Urothelium cell line (cell line): ENCODE measurements at places on chromosomes 6 and 20.
A peak's percentile ranks its signal among the peaks of the same experiment; 100 is the strongest.

GRCh38 chr6:108127056-108127455 is 38.8 kb upstream of the NR2E1 start:
- DNase-seq = no peak

GRCh38 chr6:154706389-154706788 is 26.8 kb upstream of the SCAF8 start:
- DNase-seq = no peak

- DNase-seq = no peak
Measured at GRCh38 chr20:13202565-13202964, 18.5 kb upstream of the ISM1 start.

DNA sequence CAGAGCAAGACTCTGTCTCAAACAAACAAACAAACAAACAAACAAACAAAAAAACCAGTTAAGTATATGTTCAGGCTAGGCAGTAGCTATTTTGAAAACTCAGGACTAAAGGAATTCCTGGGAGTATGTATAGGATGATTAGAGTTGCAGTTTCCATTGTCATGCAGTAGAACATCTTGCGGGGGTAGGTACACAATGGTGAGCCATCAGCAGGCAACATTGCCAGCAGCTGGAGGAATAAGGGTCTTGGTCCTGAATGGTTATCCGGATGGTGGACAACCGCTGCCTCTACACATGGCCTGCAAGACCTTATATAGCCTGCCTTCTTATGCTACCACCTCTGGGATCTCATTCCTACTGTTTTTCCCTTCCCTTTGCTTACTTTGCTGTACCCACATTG is 297.5 kb downstream of the SOX4 start:
- no peak for DNase-seq

DNA sequence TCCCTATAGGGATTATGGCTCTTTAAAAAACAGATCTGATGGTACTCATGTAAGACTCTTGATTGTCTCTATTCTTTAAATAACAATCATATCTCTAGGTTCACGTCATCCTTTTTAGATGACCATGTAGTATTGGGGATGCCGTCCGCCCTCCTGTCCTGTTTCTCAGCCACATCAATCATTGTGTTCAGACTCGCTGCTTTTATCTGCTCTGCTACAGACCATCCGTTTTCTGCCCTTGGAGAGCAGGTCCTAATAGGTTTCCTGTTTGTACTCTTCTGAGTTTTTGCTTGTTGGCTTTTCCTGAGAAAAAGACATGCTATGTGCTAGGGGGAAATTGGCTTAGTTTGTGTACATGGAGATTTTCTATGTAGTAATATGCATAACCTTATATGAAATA is 76.8 kb downstream of the SASH1 start:
- DNase-seq = no peak

DNA sequence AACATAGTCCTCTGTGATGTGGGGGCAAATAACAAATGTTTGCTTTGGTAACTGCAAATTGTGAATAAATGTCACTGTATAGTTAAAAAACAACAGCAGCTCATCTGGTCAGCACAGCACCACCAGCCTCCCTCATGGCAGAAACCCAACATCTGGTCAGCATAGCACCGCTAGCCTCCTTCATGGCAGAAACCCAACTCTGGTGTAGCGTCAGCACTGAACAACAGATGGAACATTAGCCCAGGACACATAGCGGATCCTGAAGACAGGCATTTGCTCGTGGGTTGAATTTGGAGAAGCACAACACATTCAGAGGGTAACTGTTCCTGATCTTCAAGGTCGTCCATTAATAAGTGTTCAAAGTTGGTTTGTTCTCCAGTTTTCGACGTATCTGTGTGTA is 265.9 kb downstream of the DLL1 start:
- DNase-seq = no peak

DNA sequence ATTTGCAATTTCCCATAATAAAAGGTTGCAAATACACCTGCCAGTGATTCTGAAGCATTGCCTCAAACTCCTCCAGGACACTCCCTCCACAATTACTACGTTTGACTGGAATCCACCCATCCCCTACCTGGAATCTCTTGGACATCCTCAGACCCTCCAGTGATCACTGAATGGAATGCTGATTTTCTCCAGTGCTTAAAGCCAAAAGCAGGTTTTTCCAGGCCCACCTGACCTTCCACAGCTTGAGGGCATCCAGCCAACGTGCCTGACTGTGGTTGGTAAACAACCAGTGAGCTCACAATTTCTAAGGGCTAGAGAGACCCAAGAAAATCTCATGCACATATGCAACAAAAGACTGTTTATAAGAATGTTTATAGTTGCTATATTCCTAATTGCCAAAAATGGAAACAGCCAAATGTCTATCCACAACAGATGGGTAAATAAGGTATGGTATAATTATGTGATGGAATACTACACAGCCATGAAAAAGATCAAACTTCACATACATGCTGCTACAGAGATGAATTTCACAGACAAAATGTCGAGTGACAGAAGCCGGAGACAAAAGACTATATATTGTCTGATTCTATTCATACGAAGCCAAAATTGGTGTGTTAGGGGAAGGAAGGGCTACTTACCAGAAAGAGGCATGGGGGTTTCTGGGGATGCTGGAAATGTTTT is 147.1 kb upstream of the RREB1 start:
- no peak for DNase-seq

DNA sequence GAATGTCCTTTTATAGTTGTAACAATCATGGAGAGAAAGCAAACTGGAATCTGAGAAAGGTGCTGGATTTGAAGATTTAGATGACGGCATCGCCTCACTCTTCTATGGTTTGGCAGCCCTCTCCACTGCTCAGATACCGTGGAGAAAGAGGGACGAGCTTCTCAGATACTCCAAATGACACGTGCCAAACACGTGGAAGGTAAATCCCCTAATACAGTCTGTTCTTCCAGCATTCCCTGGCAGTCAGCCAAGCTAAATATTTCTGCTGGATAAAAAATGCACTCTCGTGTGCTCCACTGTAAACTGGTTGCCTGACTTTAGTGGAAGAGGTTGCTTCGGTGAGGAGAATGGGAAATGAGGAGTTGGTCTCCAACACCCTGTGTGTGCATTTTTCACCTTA is 16.7 kb upstream of the PRDM1 start:
- peak; percentile 29 for DNase-seq

- no peak for DNase-seq
Measured at GRCh38 chr6:29749308-29749662, 26.1 kb downstream of the HLA-F start.

DNA sequence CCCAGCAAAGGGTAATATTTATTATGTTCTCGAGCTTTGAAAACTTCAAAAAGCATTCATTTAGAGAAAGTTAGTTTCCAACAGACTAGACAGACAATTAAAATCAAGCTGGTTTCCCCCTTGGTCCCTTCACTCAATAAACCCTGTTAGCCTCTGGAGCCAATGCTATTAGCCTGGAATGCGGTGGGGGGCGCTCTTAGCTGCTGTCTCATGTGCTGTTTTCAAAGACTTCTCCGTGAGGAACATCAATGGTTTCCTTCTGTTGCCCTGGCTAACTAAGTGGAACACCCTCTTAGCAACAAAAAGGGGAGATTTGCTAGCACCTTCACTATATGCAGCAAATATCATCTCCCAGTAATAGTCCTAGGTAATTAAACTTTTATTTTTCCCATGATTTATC is 86.4 kb downstream of the LY86 start:
- DNase-seq = no peak

GRCh38 chr6:143279385-143279784 is 171.1 kb downstream of the ADAT2 start:
- peak; percentile 51 for DNase-seq

DNA sequence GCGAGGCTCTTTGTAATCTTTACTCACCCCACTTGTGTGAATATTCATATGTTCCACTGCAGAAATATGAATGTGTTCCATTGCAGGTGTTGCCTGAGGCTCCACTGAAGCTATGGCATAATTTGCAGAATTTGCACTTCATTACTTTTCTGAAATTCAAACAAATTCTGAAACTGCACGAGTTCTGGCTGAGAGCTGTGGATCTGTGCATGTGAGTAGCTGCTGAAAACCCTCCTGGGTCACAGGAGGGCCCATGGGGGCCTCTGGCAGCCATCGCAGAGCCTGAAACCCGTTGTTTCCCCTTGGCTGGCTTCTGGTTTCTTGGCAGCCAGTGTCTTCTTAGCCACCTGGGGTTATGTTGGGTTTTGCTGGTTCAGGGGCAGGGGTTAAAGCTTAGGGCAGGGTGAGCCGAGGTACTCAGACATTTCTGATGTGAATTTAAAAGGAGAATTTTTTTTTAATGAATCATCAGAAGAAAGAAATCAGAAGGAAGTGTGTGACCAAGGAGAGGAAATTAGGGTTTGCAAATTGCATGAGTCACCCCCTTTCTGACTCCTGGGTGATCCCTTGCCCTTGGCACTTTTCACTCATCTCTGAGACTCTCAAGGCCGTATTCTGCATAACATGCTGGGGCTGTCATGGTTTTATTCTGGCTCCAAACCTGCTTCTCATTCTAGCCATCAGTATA is 40.6 kb downstream of the TOX2 start:
- peak; percentile 89 for DNase-seq

GRCh38 chr6:144649085-144649484 is 363.9 kb downstream of the UTRN start:
- no peak for DNase-seq

DNA sequence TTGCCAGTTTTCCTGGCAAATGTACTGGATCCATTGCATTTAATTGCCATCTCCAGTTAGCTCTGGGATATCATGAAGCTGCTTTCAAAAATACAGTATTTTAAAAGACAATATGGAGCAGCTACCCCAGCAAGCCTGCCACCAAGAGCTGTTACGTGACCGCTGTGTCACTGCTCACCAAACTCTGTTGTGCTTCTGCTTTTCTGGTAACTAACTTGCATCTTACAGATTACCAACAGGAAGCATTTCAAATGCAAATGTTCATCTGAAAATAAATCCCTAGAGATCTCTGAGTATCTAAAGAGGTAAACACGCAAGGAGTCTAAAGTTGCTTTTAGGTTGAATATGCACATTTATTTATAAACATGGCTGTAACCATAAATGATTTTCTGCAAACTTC is 1008.3 kb downstream of the KIF16B start:
- DNase-seq = no peak

DNA sequence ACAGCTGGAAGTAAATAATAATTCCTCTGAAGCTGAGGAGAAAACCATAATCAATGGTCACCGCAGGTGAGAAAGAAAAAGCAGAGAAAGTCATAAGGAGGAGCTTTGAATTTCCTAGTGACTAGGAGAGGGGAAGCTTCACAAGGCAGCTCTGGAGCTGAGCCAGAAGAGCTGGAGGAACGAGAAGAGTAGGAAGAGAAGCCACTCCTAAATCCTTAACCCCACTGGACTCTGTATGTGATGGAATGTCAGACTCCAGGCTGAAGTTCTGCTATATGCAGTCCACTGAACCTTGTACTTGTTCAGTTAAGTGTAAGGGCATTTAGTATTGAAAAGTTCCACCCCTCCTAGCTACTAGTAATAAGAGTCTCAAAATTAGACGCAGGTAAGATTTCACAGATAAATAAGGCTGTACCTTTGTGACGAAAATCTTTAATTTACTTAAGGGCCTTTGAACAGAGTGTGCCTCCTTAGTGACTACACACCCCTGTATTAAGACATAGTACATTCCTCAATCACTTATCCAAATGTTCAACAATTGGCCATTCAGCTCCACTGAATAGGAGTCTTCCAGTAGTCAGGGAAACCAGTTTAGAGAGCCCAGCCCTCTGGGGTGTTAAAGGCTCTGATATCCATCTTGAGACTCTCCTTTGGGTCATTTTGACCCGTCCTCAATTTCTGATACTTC is 71.4 kb upstream of the UFL1 start:
- no peak for DNase-seq

DNA sequence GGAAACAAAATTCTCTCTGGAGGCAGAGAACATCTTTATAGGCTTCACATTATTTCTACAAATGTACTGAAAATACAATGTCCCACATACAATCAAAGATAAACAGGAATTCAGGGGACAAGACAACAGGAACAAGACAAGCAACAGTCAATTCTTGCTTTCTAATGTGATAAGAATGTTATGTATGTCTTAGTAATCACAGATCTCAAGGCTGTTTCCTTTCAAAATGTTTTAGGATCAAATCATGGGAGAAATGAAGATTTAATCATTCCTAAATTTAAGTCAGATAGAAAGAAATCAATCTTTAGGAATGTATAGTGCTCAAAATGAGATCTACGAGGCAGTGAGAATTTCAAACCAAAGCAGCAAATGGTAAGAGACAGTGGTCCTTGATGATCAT is 32.1 kb downstream of the NEDD9 start:
- no peak for DNase-seq

GRCh38 chr20:63033794-63034709 is 27.3 kb upstream of the BHLHE23 start:
- no peak for DNase-seq

DNA sequence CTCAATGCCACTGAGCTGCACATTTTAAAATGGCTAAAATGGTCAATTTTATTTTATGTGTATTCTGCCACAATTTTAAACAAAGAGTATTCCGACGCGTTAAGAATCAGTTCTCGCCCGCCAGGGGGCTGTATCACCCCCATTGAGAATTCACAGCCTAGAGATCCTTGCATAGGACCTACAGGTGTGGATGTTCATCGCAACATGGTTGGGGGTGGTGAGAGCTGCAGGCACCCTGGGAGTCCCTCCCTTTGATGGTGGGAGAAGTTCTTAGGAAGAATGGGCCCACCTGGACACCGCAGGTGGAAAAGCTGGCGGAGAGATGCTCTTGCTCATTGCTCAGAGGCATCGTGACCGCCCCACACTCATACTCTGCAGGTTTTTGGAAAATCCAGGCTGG is 63.5 kb downstream of the SLC2A10 start:
- DNase-seq = no peak

DNA sequence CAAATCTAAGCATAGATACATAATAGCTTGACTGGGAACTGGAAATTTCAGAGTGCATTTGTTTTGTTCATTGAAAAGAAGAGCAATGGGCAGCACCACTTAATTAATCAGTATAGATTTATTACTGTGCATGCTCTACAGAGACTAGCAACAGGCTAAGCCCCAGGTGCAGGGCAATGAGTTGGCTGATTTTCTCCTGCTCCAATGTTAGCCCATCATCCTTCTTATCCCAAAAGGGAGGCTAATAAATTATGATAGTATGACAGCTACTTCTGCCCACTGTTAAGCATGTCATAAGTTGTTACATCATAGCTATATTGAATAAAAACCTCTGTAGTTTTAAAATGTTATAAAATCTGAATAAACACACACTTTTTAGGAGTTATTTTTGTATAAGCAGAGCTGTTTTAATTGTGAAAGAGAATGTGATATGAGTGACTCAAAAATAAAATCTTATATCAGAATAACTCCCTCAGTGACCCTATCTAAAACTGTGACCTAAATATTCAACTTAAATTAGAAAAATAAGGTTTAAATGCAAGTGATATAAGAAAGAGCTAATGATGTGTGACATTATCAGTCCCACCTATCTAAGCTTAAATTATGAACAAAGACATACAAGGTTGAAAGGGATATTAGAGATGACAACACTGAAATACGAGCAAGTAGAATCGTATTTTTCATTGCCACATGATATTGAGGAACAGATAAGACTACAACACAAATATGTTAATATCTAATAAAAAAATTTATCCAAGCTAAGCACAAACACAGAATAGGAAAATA is 967.3 kb upstream of the ADGRB3 start:
- DNase-seq = no peak

- DNase-seq = no peak
Measured at GRCh38 chr6:150366118-150366778, 2.6 kb upstream of the IYD start.
